ENCODE measurements at places on chromosomes 6 and 20.

- DNase-seq: no peak
Measured at GRCh38 chr6:5303682-5304081, 42.4 kb downstream of the FARS2 start.

- no peak for DNase-seq
Measured at GRCh38 chr20:63778034-63778752, 38.6 kb downstream of the SLC2A4RG start.

- DNase-seq: no peak
Measured at GRCh38 chr20:11329271-11329670, 588.4 kb upstream of the BTBD3 start.

- DNase-seq: no peak
Measured at GRCh38 chr6:44715925-44716324, 328.4 kb downstream of the CDC5L start.

DNA sequence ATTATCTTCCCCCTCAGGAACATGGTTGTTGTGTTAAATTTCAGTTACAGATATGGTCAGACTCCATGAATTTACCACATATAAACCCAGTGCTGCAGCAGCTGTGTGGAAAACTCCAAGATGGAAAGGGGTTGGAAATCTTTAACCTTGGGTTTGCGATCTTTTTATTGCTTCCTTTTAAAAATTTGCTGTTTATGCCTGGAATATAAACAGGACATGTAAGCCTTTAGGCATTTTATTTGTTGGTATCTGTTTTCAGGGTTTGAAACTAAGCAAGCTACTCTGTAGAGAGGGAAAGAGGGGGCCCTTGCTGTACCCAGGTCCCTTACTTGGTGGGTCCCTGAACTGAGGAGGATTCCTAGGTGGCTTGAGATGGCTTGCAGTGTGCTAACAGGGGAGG is 778 bp downstream of the PKIG start:
- no peak for DNase-seq

DNA sequence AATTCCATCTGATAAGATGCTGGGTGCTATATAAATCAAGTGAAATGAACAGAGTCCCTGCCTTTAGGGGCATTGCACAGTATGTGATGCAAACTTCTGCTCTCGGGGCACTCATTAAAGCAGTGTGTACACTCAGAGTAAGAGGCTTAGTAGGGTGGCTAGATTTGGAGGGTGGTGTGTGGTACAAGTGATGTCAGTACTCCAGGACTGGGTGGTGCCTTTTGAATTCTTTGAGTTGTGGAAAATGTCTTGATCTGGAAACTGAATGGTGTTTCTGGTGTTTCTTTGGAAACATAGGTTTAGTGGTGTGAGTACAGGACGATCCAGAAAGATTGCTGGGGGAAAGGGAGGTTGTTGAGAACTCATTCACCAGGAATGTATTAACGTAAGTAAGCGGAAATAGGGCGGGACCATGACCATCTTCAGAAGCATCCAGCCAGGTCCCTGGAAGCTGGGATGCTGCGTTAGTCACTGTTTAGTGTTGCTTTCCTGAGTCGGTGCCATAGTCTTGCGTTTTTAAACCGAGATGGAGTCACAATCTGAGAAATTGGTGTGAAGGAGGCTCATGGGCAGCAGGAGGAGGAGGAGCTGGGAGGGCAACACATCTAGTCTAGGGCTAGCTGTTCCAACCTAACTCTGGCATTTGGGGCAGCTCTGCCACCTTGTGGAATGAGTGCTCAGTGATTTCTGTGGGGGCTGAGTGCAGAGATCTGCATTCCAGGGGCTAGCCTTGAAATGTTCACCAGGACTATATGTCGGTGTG is 70.3 kb downstream of the SCAND1 start:
- peak; percentile 87 for DNase-seq

- DNase-seq: no peak
Measured at GRCh38 chr6:43421831-43422230, 5.5 kb upstream of the ABCC10 start.

- no peak for DNase-seq
Measured at GRCh38 chr20:31596831-31597480, 8.1 kb upstream of the ID1 start.

- DNase-seq: no peak
Measured at GRCh38 chr6:128033156-128033555, 132.3 kb upstream of the THEMIS start.

DNA sequence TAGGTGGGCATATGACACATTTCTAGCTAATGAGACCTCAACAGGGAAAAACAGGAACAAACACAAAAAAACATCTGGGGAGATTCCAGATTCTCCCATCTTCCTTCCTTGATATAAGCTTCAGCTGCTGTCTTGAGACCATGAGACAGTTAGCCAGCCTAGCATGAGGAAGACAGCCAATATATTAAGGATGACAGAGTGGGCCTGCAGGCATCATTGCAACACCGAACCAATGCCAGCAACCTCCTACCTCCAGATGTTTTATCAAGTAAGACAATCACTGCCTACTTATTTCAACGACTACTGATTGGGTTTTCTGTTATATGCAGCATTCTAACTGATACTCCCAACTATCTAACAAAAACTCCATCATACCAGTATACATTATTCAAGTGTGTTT is 119.0 kb downstream of the ISM1 start:
- DNase-seq: no peak

DNA sequence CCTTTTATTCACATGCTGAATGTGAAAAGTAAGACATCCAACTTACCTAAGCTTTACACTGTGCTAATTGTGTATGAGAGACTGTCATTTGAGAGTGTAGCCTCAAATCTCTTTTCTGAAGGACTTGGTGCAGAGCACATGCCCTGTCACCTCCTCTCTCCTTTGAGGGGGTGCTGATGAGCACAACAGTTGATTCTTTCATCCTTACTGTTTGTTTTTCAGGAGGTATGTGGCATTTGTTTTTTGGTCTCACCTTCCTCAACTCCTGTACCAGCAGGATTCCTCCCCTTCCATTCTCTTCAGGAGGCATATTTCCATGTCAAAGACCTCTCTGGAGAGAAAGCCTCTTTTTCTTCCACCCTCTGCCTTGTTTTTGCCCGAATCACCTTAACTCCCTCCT is 252.6 kb upstream of the CITED2 start:
- DNase-seq: no peak

- DNase-seq: no peak
Measured at GRCh38 chr6:100311707-100312251, 152.9 kb downstream of the SIM1 start.

GRCh38 chr6:85004361-85004995 is 240.1 kb upstream of the TBX18 start:
- DNase-seq: peak; percentile 14

DNA sequence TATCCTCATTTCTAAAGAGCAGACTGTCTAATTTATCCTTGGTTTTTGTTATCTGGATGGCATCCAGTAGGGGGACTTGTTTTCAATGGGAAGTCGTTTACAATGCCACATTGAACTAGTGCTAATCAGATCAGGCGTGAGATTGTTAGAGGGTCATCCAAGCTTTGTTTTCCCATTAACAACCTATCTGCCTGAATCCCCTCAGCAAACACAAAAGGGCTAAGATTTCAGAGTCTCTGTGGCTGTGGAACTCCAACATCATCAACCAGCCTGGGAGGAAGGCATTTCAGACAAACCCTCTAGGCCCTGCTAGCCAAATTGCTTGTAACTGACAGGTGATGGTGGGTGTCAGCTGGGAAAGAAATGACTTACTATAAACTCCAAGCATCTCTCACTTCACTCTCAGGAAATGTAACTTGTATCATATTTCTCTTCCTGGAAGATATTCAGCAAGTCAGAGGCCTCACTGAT is 47.7 kb downstream of the COL19A1 start:
- no peak for DNase-seq

DNA sequence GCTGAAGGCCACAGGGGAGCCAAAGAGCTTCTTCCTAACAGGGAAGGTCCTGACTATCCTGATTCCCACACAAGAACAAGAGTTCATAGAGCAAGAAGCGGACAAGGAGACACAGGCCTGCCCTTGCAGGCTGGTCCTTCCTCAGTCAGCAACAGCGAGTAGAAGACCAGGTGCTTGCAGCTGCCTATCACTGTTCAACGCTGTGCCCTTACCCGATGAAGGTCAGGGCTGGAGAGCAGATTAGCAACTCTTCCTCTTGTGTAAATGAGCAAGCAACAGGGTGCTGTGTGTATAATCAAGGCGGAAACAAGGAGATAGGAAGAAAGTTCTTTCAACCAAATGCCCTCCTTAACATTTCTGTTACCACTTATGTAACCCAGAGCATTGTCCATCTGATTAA is 115.3 kb upstream of the SPACA1 start:
- DNase-seq: no peak

- DNase-seq: no peak
Measured at GRCh38 chr6:154112181-154112809, 73.3 kb downstream of the OPRM1 start.

DNA sequence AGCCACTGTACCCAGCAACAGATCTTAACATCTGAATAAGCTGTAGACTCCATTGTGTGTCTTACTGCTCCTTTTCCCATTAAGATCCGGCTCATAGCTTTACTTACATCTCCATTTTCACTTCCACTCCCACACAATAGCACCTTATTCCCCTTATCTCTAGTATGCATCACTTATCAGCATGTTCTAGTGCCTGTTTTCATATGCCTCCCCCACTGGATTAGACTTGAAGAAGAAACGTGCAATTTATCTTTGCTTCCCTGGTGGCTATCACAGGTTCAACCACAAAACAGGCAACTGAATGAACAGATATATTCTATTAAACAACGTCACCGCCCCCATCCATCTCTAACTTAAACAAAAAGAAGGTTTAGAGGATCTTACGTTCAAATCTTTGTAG is 12.1 kb downstream of the SSR1 start:
- DNase-seq: no peak

DNA sequence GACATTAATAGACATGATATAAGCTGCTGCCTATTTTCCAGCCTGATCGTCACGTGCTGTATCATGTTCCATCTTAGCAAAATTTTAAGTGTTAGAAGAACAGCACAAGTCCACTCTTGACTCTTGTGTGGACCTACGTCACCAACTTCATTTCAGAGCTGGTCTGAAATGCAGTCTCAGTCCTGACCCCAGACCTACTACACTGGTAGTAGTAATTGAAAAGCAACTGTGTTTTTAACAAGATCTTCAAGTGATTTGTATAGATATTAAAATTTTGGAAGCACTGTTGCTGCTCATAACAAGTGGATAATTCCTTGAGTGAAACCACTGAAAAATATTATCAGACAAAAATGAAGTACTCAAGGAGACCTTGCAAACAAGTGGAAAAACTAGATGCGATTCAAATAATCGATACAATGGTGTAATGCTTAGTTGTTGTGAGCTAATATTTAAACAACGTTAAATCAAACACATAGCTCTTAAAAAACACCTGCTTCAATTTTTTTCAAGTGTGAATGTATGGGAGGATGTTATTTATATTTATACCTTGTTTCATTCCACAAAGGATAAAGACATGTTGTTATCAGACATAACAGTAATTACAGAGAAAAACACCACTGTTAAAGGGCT is 110.9 kb upstream of the JAG1 start:
- DNase-seq: no peak

DNA sequence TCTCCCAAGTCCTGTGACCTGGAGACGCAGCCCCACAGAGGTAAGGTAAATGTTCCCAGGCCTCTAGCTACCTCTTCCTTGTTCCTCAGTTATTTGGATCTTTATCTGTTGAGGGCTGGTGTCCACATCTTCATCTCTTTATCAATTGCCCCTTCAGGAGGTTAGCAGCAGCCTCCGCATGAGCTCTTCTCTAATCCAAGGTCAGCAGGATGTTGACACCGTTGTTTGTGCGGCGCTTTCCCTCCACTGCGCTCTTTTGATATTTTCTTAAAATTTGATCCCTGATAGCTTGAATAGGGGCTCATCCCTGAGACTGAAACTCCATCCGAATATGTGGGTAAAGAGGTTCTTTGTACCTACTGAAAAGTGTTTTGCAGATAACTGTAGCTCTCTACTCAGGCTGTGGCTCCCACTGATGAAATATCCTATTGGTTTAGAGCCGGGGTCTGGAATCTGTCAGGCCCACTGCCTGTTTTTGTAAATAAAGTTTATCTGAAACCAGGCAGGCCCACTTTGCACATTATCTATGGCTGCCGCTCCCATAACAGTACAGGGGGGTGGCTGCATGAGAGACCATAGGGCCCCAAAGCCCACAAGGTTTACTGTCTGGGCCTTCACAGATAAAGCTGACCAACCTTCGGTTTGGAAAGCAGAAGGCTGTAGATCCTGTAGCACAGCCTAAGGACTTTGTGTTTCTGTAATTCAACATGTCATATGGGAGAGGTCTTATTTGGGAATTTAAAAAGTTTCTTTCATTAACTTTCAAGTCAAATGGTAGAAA is 362.6 kb downstream of the QKI start:
- no peak for DNase-seq

GRCh38 chr6:48048451-48049146 is 62.4 kb downstream of the PTCHD4 start:
- DNase-seq: no peak

DNA sequence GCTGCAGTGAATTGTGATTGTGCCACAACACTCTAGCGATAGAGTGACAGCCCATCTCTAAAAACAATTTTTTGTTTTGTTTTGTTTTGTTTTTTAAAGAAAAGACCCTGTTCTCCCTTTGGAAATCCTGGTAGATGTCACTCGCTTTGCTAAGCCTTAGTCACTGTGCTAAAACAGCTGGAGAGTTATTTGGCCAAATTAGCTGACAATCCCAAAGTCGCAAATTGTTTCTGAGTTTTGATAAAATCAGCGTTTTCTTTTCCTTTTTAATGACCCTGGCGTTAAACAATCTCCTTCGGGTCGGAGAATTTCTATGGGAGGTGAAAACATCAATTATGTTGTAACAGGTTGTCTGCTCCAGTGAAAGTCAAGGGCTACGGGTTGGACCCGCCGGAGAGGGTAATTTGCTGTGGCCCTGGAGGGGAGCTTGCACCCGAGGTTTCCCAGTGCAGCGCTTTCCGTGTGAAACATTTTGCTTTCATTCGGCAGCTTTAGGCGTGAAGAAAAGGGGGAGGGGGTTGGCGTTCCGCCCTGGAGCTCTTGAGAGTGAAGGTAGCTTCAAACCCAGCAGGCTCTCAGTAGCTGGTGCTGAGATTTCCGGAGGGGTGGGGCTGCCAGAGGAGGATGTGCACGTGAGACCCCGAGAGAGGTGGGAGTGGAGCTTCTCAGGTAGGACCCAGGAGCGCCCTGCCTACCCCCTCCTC is 296.6 kb downstream of the PHACTR1 start:
- peak; percentile 27 for DNase-seq

- no peak for DNase-seq
Measured at GRCh38 chr6:36818756-36819155, 20.5 kb downstream of the CPNE5 start.
